Stimulated activated CD4-positive, alpha-beta T cell treated with anti-CD3 and anti-CD28 coated beads, Interleukin-4, amount 100 ng/mL, for 4 hours (primary cell): ENCODE measurements at places on chromosomes 3 and 15.

DNA sequence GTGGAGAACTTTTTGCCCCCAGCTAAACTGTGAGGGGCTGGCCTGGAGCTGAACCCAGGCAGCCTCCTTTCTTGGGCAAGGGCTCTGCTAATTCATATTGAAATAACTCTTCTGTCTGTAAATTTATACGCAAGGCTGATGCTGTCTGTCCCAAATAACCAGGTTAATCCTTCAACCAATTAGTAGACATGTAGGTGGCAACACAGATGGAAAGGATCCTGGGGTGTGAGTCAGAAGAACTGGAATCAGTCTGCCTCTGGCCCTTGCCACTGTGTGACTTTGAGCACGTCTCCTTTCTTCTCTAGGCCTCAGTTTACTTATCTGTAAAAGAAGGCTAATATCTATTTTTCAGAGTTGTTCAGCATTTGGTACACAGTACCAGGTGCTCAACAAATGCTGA lies 48.3 kb upstream of the IREB2 start:
- DNase-seq, result no peak

GRCh38 chr15:95850837-95851236 lies 479.7 kb upstream of the NR2F2 start:
- no peak for DNase-seq

DNA sequence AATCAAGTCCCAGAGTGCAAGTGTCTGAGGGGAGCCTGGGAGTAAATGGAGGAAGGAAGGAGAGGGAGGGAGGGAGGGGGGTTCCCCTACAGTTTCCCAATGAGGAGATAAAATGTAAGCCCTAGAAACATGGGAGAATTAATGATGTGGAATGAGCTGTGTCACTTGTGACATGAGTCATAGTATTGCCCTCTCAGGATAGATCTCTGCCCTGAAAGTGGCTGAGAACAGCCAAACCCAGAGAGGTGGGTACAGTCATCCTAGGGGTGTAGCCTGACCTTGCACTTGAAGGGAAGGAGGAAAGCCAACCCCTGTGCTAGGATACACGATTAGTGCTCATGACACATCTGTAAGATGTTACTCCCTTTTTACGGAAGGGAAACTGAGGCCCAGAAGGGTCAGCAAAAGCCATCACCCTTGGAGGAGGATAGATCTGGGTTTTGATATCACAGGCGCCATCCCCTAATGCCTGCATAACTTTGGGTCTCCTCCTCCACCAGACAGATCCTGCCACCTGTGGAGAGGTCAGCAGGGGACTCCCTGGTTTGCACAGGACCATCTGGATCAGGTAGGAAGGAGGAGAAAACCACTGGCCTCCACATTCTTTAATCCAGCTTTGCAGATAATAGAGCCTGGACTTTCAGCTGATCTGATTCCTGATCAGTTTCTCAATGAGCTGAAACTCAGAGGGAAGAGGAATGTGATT lies 23.1 kb upstream of the USP3 start:
- no peak for DNase-seq

GRCh38 chr3:46280105-46280797 lies 38.0 kb downstream of the CCR3 start:
- no peak for DNase-seq

- no peak for DNase-seq
Observed at GRCh38 chr3:41464401-41464800, 265.1 kb downstream of the CTNNB1 start.

GRCh38 chr3:109728861-109729494 lies 391.6 kb upstream of the DPPA4 start:
- no peak for DNase-seq

DNA sequence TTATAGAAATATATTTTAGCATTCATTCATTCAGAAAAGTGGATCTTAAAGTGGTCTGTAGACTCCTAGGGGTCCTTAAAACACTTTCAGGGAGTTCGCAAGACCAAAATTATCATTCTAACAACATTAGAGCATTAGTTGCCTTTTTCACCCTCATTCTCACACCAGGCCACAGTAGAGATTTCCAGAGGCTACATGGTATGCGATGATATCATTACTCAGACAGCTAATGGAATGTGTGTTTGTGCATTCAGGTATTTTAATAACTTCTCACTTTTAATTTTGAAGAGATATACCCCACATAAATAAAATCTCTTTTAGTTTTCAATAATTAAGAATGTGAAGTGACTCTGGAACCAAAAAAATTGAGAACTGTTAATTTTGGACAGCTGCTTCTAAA lies 206.9 kb downstream of the NSUN3 start:
- DNase-seq, result no peak

DNA sequence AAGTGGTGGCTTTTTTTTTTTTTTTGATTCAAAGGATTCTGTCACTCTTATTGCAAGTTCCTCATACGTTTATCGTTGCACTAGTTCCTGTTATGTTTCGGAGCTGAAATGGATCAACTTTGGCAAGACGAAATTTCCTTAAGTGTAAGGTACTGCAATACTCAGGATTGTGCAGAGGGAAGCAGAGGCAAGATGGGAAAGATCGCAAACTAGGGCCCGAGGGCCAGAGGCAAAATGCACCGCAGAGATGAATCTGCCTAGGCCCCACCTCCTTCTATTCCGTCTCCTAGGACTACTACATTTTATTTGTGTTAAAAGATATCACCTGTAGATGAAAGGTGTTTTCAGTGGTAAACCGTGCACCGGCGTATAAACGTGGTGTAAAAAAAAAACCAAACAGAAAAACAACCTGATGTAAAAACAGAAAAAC lies 331 bp downstream of the RNU6-1 start:
- DNase-seq, result no peak

GRCh38 chr3:13324835-13325501 lies 95.2 kb downstream of the NUP210 start:
- DNase-seq, result no peak

- DNase-seq, result no peak
Observed at GRCh38 chr15:98195796-98196195, 235.3 kb downstream of the ARRDC4 start.

- DNase-seq, result no peak
Observed at GRCh38 chr3:25080461-25080860, 347.6 kb upstream of the RARB start.

- DNase-seq, result no peak
Observed at GRCh38 chr3:132563420-132564069, 33.5 kb upstream of the ACKR4 start.

DNA sequence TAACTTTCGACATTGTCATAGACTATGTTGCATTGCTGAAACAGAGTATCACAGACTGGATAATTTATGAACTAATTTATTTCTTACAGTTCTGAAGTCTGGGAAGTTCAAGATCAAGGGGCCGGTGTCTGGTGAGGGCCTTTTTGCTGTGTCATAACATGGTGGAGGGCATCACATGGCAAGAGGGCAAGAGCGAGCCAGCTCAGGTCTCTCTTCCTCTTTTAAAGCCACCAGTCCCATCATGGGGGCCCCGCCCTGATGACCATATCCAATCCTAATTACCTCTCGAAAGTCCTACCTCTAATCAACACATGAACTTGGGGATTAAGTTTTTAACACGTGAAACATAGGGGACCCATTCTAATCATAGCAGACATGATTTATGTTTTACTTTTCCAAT lies 33.5 kb upstream of the DCUN1D1 start:
- DNase-seq, result no peak

DNA sequence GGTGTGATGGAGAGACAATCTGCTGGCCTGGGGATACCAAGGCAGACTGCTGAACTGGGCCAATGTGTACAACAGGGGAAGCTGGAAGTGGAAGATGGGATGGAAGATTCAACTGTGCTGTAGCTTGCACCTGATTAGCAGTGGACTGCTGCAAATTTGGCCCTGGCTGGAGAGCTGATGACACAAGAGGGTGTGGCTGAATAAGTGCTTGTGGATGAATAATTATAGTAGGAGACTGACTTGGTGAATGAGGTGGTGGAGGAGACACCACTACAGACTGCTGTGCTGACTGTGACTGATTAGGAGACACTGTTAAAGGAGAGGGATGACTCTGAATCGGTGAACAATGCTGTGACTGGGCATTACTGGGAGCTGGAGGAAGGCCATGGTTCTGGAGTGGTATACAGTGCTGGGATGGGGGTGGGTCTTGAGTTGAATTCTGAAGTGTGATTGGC lies 52.5 kb downstream of the PHC3 start:
- no peak for DNase-seq

- no peak for DNase-seq
Observed at GRCh38 chr3:19487386-19487785, 339.1 kb downstream of the KCNH8 start.

DNA sequence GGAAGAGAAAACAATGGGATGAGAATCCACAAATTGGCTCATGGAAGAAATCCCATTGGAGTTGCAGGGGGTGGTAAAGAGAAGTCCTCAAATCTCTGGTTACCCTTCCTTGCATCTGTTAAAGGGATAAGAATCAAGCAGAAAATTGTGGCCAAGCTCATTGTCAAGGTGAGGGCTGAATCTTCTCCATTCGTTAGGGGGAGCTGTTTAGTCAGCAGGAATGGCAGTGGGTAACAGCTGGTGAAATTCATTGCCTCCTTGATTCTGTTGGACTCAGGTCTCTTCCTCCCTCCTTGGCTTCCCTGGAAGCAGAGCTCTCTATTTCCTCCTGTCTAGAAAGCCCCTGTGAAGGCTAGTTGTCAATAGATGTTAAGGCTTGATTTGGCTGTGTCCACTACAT lies 343.1 kb upstream of the SEMA6D start:
- DNase-seq, result no peak

- DNase-seq, result no peak
Observed at GRCh38 chr15:63374686-63375520, 6.7 kb downstream of the CA12 start.

DNA sequence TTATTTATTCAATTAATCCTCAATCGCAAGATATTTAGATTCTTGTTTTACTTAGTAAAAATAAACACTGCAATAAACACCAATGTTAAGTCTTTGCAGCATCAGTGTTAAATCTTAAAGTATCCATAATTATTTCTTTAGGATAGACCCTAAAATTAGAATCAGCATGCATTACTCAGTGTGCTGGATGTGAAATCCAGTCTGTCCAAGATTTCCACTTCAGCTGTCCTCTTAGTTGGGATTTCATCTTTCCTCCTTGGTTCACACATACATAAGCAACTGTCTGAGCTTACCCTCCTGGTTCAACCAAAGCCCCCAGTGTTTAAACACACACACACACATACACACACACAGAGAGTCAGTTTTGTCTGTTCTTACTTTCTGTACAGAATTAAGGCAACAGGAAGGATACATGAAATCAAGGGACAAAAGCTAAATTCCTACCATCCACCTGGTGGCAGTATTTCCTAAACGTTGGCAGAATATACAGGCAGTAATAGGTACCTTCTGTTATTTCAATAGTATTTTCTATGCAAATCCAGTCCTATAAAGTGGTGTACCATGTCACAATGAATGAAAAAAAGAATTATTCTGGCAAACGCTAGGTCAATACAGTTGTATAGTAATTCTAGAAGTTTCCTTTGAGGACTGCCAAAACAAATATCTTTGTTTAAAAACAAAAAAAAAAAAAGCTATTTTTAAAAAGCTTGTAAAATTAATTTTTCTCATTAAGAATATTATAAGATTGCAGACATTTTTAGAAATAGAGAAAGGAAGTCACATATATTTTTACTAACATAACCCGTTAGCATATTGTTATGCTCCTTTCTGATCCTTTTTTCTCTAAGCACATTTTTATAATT lies 27.3 kb upstream of the DMXL2 start:
- no peak for DNase-seq

GRCh38 chr15:58393241-58393662 lies 38.5 kb upstream of the LIPC start:
- DNase-seq, result no peak

- no peak for DNase-seq
Observed at GRCh38 chr3:177921153-177921552, 615.1 kb upstream of the KCNMB2 start.

DNA sequence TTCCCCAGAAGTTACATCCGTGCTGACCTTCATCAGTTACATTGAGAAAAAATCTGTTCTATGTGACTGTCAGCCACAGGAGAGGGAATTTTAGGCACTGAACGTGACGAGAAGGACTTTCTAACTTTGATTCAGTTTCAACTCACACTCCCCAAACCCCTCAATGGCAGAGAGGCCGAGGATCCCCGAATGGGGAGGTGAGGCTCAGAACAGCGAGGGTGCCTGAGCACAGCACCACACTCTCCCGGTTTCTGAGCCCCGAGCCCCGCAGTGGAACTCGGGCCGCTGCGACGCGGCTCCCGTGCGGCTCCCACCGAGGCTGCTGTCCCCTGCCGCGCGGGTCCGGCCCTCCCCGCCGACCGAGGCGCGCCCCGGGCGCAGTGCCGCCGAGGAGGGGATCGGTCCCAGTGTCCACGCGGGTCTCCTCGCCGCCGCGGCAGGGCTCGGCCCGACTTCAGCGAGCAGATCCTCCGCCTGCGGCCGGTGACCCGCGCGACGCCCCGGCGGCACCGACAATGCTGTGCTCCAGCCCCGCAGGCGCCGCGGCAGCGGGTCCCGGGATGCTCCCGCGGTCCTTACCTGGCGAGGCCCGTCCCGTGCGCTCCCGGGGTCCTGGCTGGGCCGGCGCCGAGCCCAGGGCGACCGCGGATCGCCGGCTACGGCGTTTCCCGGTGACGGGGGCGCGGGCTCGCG lies 439 bp downstream of the CTXND1 start:
- DNase-seq, result no peak

DNA sequence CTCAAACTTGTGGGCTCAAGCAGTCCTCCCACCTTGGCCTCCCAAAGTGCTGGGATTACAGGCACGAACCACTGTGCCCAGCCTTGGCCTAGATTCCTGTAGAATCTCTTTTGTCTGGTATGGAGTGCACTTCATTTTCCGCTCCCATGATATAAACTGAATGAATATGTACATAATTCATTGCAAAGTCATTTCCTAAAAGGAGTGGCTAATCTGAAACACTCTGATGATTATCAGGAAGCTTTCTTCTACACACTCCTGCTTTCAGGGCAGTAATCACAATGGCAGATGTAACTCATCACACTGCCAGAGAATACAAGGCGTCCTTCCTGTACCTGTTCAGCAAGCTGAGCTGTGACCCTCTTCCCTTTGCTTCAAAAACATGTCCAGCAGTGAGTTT lies 28.6 kb downstream of the RLBP1 start:
- DNase-seq, result no peak

- DNase-seq, result no peak
Observed at GRCh38 chr3:22947851-22948250, 255.3 kb upstream of the UBE2E2 start.

DNA sequence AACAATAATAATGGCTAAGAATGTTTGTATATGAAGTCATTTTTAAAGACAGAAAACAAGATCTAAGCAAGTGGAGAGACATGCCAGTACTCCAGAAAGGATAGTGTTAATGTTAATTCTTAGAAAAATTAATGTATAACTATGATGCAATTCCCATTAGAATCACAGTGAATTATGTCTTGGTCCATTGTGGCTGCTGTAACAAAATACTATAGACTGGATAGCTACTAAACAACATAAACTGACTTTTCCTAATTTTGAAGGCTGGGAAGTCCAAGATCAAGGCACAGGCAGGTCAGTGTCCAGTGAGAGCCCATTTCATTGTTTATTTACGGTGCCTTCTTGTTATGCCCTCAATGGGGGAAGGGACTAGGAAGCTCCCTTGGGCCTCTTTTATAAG lies 32.7 kb upstream of the CSPG4 start:
- DNase-seq, result no peak
